ENCODE measurements at places on chromosomes 2 and 18. TPM values are rescaled to one million over a fixed set of nuclear protein-coding genes. Genes with fewer than 3 reads are reported as not detected.

Gene ARHGAP25
- 8.5 TPM for polyA plus RNA-seq

Gene OBSL1
- 63.9 TPM for polyA plus RNA-seq

Gene HADHB
- 112 TPM for polyA plus RNA-seq

Gene RIT2
- 0.99 TPM for polyA plus RNA-seq

Gene GMCL1
- 5.1 TPM for polyA plus RNA-seq

Gene SPDYA
- polyA plus RNA-seq = 0.13 TPM

Gene UCN
- 11.3 TPM for polyA plus RNA-seq

Gene RAB27B
- polyA plus RNA-seq = 3.2 TPM

Gene CLHC1
- 9.8 TPM for polyA plus RNA-seq

Gene ALLC
- polyA plus RNA-seq = 0.07 TPM

Gene SULT1C2
- 0.32 TPM for polyA plus RNA-seq

Gene CYP26B1
- polyA plus RNA-seq = 0.53 TPM

Gene ACVR1C
- 0.72 TPM for polyA plus RNA-seq

Gene CCDC85A
- 0.13 TPM for polyA plus RNA-seq

Gene LYPD6B
- 0.98 TPM for polyA plus RNA-seq

Gene RGPD8
- polyA plus RNA-seq = 4.8 TPM

Gene NAT8
- polyA plus RNA-seq = 0.10 TPM

Gene TCF23
- polyA plus RNA-seq = 0.03 TPM

Gene THSD7B
- 0.10 TPM for polyA plus RNA-seq

Gene ATP8B1
- polyA plus RNA-seq = 4.7 TPM

Gene CIB4
- polyA plus RNA-seq = 5.3 TPM

Gene AFF3
- 4.3 TPM for polyA plus RNA-seq

Gene CYBRD1
- 45.6 TPM for polyA plus RNA-seq

Gene L3MBTL4
- polyA plus RNA-seq = 3.9 TPM

Gene MROH2A
- 0.13 TPM for polyA plus RNA-seq

Gene NEU2
- polyA plus RNA-seq = not detected

Gene SRD5A2
- 0.03 TPM for polyA plus RNA-seq

Gene NEB
- polyA plus RNA-seq = 3.0 TPM

Gene CAPN13
- polyA plus RNA-seq = not detected

Gene C2orf49
- polyA plus RNA-seq = 17.8 TPM

Gene DOCK10
- 9.2 TPM for polyA plus RNA-seq

Gene DES
- polyA plus RNA-seq = 58.4 TPM

Gene SCTR
- 4.4 TPM for polyA plus RNA-seq

Gene ANTXR1
- 279 TPM for polyA plus RNA-seq

Gene RGPD3
- polyA plus RNA-seq = 0.13 TPM

Gene ABHD1
- 0.90 TPM for polyA plus RNA-seq

Gene BOLL
- polyA plus RNA-seq = not detected

Gene RUFY4
- 0.97 TPM for polyA plus RNA-seq

Gene TUBA4B
- not detected for polyA plus RNA-seq

Gene GORASP2
- polyA plus RNA-seq = 25.6 TPM

Measured in adrenal gland (tissue), 19 donors.